ENCODE measurements at places on chromosomes 5 and 9.

GRCh38 chr5:96569332-96569731 lies 92.8 kb upstream of the CAST start:
- no peak for DNase-seq

DNA sequence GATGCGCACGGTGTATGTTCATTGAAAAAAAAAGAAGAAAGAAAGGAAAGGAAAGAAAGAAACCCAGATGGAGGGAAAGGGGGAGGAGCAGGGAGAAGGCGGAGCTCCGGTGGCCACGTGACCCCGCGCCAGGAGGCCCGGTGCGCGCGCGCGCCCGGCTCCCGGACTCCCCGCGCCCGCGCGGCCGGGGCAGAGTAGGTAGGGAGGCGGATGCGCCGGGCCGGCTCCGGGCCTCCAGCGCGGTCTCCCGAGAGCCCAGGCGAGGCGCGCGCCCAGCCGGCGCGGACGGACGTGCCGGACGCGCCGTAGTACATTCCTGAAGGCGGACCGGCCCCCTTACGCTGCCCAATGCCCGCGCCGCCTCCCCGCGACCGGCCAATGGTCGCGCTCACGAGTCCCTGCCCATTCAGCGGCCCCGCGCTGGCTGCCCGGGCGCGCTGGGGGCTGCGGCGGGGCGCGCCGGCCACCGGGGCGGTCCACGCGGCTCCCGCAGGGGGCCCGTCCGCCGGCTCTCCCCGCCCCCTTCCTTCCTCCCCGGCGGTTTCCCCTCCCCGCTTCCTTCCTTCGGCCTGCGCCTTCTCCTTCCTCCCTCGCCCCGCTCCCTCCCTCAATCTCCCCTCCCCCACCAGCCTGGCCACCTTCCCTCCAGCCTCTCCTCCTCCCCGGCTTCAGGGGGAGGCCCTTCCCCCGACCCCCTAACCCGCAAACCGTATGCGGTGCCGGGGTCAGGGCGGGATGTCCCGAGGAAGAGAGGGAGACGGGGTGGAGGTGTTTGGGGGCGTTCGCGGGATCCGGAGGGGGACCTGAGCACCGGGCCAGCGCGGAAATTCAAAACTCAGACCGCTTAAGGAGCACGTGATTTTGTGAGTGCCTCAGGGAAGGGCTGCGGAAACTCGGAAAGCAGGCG lies 5.8 kb downstream of the PTCH1 start:
- DNase-seq, result peak; percentile 81

DNA sequence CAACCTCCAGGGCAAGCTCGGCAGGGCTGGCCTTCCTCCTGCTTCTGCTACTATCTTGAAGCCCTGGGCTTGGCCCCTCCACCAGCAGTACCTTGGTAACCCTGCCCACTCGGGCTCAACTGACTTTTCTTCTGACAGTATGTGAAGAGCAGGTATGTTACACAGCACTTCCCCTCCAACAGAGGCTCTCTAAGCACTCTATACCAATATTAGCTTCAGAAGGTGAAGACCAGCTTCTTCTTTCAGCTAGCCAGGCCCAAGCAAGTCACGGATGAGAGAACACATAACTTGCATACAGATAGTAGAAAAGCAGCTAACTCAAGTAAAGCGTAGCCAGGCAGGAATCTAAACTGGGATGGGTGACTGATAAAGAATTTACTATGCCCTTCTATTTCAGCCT lies 64.3 kb downstream of the FEM1C start:
- DNase-seq, result no peak

DNA sequence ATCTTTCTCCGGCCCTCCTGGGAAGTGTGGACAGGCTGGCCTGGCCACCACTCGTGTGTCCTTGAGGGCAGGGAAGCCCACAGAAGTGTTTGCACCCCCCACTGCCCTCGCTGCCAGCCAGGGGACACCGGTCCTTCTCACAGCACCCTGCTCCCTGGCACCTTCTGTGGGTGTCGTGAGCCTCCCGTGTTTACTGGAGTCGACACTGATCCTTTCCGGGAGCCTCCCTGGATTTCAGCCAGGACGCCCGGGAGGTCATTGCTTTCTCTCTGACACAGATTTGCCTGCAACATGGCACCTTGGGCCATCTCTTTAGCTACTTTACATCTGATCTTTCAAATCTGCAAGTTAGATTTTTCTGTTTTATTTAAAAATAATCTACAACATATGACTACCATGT lies 120.4 kb upstream of the CACNA1B start:
- DNase-seq, result no peak

DNA sequence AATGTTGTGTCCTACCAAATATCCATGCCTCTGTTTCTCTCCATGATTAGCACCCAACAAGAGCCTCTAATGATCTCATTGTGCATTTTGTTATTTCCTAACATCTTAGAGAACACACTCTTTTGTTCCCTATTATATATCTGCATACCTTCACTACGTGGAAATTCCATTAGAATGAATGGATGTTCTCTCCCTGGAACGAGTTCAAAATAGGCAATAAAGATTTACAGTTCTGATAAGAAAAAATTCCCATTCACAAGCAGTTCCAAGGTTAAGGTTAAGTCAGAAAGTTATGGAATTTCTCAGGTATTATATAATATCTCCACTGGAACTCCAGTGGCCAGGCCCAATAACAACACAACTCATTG lies 83.7 kb downstream of the TRPM6 start:
- DNase-seq, result no peak

GRCh38 chr9:132409828-132410528 lies at the start of gene CFAP77:
CFAP77 (plus strand) TSS chr9:132410211; CDS start chr9:132410272, 61 bp downstream.
- DNase-seq, result peak; percentile 39

DNA sequence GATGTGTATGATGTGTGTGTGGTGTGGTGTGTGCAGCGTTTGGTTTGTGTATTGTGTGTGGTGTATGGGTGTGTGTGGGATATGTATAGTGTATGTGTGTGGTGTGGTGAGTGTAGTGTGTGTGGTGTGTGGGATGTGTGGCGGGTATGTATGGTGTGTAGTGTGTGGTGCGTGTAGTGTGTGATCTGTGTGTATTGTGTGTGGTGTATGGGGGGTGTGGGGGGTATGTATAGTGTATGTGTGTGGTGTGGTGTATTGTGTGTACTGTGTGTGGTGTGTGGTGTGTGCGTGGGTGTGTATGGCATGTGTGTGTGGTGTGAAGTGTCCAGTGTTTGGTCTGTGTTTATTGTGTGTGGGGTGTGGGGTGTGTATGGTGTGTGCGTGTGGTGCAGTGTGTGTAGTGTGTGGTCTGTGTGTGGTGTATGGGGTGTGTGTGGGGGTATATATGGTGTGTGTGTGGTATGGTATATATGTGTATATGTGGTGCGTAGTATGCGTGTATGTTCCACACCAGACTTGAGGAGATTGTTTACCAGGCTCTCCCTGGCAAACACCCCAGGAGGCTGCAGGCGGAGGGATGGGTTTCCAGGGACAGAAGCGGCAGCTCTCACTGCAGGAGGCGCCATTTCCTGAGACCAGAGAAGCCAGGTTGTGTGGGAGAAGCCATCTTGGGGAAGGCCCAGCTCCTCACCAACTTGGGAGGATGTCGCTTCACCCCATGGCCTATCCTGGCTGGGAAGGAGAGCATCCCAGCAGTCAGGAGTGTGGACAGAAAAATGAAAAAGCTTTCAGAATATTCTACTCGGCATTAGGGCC lies 138.1 kb downstream of the NXNL2 start:
- DNase-seq, result no peak
